ENCODE measurements at places on chromosomes 2 and 18.

GRCh38 chr2:241616168-241617125, 20.5 kb downstream of the THAP4 start:
- DNase-seq, result peak; percentile 60

- no peak for DNase-seq
These were observed 151.6 kb downstream of the CAPN13 start for GRCh38 chr2:30655660-30656059.

GRCh38 chr2:33219850-33220275, 256.6 kb upstream of the RASGRP3 start:
- no peak for DNase-seq

DNA sequence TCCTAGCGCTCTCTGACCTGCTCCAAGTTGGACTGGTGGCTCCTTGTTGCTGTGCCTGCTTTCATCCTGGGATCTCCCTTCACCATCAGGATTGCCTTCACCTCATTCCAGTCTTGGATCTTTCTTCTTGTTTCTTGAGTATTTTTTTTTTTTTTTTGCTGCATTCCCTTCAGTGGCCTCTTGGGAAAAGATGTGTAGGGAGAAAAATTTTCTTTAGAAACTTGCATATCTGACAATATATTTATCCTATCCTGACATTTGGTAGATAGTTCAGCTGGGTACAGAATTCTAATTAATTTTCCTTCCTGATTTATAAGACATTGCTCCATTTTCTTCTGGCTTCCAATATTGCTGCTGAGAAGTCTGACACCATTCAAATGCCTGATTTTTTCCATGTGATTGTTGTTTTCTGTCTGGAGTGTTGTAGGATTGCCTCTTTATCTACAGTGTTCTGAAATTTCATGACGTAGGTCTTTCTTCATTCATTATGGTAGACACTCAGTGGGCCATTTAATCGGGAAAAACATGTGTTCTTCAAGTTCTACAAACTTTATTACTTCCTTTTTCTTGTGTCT, 23.0 kb upstream of the IL1A start:
- no peak for DNase-seq

DNA sequence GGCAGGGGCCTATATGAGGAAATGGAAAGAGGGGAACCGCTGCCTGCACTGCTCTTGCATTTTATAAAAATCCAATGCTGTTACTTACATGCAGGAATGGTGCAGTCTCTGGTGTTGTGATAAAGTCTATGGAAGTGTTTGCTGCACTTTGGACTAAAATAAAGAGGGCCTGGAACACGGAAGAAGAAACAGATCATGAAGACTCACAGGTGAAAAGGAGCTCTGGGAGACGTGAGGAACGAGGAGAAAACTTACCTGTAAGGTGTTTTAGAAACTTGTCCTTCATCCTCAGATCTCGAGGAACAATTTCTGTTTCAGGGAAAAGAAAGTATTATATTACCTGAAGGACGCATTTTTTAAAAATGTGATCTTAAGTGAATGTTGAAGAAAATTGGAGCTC, 1.9 kb downstream of the ALKAL2 start:
- no peak for DNase-seq

Data from right cardiac atrium (tissue), 5 donors.